Omental fat pad (tissue), 4 donors: ENCODE measurements at places on chromosomes 5 and 9.

GRCh38 chr9:132679946-132680625 is 9.8 kb downstream of the GTF3C4 start:
- DNase-seq = no peak

DNA sequence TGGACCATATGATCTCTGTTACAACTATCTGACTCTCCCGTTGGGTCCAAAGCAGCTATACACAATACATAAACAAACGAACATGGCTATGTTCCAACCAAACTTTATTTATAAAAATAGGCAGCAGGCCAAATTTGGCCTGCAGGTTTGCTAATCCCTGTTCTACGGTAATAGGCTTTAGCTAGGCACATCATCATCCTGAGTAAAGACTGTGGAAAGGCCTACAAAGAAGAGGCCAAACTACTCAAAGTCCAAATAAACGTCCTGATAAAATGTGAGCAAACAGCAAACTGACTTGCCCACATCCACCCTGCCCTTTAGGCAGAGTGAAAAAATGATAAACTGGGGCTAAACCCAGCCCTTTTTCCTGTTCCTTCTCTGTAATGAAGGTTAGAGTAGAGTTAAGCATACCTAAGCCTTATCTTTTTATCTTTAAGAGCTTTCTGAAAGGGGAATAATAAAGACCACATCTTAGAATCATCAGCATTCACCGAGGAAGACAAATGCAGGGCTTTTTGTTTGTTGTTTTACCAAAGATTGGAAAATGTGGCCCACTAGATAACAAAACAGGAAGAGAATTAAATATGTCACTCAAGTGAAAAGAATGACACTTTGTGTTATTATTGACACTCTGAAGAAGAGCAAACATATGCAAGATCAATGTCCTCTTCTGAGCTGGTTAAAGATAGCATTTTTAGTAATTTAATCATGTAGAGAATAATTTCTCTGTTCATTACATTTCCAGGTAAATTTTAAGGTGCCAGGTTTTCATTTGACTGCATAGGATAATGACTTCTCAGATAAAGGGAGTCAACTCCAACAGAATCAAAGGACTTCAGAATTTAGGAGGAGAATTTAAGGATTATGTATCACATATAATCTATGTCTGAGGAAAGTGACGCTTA is 160.0 kb upstream of the GNA14 start:
- DNase-seq = no peak

- DNase-seq = no peak
Measured at GRCh38 chr5:96043446-96043845, 81.8 kb upstream of the ELL2 start.

- no peak for DNase-seq
Measured at GRCh38 chr9:102225841-102226441, 487.5 kb upstream of the GRIN3A start.

DNA sequence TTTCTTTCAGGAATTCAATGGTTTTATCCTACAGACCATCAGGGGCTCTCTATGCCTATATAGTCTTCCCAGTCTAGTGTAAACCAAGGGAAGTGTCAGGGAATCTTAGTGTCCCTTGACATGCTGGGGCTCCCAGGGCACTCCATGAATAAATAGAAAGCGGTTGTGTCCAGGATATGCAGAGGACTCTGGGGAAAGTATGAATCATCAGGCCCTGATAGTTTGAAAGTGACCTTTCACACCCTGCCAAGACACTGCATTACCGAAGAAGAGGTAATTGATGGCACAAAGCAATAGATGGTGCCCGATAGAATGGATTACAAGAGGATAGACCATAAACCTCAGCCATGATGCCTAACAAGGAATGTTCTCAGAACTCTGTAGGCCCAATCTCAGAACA is 163.3 kb upstream of the DAPK1 start:
- DNase-seq = no peak

GRCh38 chr5:1134478-1134877 is 22.6 kb upstream of the SLC12A7 start:
- DNase-seq = no peak
